ENCODE measurements at places on chromosomes 11 and 22.

DNA sequence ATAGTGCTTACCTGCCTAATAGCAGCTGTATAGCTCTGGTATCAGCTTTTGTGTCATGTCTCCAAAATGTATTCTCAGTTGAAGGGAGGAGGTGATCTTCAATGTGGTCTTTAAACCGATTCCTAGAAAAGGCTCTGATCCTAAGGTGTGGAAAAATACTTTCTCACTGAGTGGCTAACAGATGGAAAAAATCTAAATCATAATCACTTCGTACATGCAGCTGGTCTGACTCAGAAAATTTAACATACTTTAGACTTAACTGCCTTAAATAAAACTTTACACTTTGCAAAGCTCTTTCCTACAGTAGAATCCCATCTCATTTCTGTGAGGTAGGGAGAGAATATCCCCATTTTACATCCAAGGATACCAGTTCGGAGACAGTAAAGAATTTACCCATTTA is 38.0 kb downstream of the C2CD3 start:
- no peak for DNase-seq

- DNase-seq = no peak
Observed at GRCh38 chr22:50208430-50208938, 7.7 kb downstream of the SELENOO start.

DNA sequence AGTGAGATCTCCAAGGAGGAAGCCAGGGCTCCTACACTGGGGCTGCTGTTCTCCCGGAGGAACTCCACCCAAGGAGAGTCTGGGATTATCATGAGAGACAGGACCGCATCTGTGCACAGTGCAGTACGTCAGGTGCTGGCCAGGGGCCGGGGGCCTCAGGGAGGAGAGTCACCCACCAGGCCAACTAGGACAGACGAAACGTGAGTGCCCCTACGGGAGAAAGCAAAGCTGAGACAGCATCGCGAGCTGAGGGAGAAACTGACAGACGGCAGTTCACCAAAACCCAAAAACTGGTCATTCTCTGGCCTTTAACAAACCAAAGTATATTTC is 273.4 kb downstream of the BRD1 start:
- no peak for DNase-seq

GRCh38 chr11:7596975-7597391 is 76.3 kb downstream of the CYB5R2 start:
- no peak for DNase-seq

- no peak for DNase-seq
Observed at GRCh38 chr11:129191649-129192048, 476 bp downstream of the ARHGAP32 start.

DNA sequence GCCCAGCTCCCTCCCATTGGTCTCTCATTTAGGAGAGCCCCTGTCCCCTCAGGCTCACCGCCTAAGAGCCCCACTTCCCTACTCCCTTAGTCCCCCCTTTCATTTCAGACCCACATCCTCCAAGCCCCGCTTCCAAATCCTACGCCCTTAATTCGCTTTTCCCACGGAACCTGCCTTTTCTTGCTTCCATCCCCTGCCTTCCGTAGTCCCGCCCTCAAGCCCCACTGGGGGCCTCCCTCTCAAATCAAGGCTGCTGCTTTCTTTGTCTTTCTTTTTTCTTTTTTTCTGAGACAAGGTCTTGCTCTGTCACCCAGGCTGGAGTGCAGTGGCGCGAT is 396 bp downstream of the CCDC157 start:
- no peak for DNase-seq

- no peak for DNase-seq
Observed at GRCh38 chr11:126163074-126163700, 48.3 kb downstream of the RPUSD4 start.

DNA sequence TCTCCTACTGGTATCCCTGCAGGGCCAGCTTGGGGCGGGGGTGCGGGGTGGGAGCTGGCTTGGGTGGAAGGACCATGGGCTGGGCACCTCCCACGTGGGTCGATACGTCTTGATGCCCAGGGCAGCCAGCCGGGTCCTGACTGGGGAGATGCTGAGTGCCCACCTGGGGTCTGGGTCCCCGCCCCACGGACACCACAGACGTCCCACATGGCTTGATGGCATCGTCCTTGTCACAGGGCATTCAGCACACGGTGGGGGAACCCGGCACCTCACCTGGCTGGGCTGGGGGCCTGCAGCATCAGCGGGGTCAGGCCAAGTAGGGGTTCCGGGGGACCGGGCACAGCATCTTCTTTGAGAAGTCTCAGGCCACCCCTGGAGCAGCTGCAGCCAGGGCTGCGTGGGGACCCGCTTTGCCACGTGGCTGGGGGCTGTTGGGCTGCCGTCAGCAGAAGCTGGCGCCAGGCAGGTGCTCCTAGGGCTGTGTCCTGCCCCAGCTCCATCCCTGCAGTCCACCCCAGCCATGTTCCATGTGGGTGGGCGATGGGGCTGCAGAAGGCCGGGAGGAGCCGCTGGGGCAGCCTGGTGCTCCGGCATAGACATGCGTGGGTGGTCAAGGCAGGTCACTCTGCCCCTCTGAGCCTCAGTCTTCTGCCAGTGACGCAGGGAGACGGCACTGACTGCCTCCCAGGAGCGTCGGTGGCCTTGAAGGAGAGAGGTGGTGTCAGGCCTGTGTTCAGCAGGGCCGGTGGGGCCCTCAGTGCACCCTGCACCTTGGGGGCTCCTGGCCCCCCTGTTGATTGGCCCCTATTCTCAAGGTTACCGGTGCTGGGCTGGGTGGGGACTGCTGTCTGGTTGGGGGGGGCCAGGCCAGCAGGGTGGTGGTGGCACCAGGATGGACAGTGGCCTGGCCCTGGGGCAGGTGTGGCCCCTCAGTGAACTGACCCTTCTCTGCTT is 8.4 kb downstream of the SELENOO start:
- no peak for DNase-seq

DNA sequence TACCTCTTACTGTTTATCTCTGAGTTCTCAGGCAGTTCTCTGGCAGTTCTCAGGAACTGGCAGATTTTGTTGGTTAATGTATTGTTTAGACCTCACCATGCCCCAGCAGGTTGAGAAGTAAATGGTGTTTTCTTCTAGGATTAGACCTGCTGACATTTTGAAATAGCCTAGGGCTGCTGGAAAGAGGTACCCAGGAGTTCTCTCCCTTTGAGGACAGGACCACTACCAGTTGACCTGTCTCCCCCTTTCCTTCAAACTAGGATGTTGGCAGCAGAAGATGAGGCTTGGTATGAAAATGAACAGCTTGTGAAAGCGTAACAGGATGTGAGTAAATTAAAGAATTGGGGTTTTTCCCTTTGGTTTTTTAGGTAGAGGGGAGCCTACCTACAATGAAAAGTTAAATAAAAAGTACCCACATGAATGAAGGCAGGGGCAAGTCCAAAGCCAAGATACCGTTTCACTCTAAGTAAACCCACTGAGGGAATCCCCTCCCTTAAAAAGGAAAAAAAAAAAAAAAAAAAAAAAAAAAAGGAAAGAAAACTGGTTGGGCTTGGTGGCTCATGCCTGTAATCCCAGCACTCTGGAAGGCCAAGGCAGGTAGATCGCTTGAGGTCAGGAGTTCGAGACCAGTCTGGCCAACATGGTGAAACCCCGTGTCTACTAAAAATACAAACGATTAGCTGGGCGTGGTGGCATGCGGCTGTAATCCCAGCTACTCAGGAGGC is 96.2 kb downstream of the PDHX start:
- DNase-seq = no peak

GRCh38 chr11:67584205-67584880 is 731 bp downstream of the GSTP1 start:
- peak; percentile 34 for DNase-seq

DNA sequence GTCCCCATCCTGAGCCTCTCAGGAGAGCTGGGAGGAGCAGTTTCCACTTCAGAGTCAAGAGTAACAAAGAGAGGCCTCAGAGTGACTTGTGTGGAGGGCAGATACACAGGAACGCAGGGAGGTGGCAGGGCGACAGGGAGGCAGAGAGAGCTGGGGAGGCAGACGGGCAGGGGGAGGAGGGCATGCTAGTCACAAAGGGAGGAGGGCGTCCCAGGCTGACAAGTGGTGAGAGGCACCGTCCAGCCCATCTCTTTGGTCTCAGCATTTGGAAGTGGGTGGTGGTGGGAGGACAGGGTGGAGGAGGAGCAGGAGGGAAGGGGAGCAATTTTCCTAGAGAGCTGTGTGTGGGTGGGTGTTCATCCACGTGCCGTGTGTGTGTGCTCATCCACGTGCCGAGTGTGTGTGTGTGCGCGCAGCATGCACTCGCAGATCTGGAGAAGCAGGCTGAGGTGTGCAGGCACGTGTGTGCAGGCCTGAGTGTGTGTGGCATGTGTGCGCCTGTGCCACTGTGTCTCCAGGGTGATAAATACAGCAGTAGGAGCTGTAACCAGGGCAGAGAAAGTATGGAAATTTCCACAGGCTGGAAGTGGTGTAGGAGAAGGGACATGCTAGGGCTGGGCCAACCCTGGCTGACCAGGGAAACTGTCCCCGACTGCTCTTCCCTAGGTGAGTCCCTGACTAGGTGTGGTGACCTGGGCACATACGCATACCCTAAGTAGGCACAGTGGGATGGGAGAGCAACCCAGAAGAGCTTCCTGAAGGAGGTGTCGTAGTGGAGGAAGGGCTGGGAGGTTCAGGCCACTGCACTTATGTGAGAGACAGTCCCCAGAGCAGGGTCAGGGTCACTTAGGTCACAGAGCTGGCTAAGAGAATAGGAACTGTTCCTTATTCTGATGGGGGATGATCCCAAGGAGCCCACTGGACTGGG is 7.3 kb upstream of the PDE2A start:
- no peak for DNase-seq

DNA sequence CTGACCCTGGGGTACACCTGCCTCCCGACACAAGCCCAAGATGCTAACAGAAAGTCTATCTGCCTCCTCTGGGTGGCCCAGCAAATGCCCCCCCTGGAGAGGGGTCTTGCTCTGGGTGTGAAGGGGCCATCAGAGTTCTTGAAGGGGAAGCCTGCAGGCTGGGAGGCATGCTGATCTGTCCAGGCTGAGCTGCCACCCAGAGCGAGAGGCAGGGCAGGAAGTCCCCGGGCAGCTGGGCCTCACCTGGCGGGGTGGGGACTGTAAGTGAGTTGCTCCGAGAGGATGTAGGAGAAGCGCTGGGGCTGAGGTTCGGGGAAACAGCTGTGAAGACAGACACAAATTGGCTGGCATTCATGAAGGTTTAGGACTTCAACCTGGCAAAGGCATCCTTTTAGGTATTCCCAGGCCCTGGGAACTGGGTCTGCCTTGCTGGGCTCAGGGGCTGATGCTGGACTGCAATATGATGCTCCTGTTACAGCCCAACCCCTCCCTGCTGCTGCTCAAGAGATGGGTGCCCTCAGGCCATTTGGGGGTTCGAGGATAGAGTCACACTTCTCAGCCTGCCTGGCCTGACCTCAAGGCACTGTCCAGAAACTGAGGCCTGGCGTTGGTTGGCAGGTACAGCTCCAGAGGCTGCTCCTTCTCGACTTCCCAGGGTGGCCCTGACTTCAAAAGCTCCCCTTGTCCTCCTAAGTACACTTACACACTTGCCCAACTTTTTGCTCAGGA is 60.2 kb upstream of the LYVE1 start:
- DNase-seq = no peak

- DNase-seq = no peak
Observed at GRCh38 chr11:133681901-133682300, 149.6 kb upstream of the OPCML start.

- no peak for DNase-seq
Observed at GRCh38 chr22:17085277-17086181, 729 bp downstream of the IL17RA start.

DNA sequence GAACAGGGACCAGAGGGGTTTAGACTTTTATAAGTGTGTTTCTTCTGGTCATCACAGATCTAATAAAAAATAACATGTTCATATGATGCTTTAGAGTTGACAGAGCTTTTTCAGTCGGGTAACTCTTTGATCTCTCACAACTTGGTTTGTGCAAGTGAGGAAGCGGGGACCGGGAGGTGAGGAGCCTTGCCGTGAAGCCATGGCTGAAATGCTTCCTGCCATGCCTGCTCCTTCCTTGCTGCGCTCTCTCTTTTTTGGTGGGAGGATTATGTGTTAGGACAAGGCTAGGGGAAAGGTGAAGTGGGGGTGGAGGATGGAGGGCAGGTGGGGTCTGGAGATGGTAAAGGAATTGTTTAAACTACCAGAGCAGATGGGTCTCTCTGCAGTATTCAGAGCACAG is 23.8 kb downstream of the TEAD1 start:
- DNase-seq = no peak

DNA sequence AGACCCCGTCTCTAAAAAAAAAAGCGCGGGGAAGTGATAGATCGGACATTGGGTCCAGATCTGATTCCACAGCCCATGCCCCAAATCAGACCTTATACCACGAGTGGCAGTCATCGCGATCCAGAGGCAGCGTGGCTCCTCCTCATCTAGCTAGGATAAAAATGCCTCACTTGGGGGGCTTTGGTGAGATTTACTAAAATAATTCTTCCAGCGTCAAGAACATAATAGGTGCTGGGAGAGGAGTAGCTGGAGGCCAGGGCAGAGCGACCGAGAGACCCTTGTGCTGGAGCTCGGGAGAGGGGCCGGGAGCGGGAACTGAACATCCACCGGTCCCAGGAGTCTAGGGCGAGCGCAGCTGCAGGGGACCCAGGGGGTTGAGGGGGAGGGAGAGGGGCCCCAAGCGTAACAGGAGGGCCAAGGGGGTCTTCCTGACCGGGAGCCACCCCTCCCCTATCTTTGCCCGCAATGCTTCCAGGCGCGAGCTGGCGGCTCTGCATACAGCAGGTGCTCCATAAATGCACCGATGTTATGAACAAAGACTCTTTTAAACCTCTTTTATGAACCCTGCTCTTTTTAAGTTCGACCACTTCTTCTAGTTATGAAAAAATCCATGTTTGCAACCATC is 823 bp upstream of the CPT1A start:
- no peak for DNase-seq

DNA sequence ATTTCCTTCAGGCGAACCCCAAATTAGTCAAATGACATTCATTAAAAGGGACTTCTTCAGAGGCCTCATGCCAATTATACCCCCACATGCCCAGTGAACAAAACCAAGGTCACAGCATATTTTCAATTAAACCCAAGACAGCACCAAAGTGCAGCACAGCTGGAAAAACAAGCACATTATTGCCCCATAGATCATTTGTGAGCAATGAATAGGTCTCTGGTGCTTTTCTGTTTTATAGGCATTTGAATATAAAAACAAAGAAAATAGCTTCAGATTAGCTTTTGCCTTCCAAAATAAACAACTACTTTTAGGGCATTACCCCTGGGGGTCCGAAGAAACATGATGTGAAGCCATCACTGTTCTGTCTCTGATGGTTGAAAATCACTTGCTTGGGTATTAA is 1319.9 kb downstream of the LRRC4C start:
- DNase-seq = no peak

GRCh38 chr11:109815500-109816150 is 277.6 kb upstream of the ZC3H12C start:
- DNase-seq = no peak
